ENCODE measurements at places on chromosomes 5 and 9.

GRCh38 chr9:103082494-103082893 lies 87.4 kb downstream of the CYLC2 start:
- DNase-seq, result no peak

GRCh38 chr9:133945314-133945975 lies 46.7 kb downstream of the VAV2 start:
- DNase-seq, result no peak

GRCh38 chr9:95923794-95924193 lies 48.3 kb downstream of the ERCC6L2 start:
- DNase-seq, result no peak

- DNase-seq, result no peak
These were observed 14.7 kb downstream of the MTMR12 start for GRCh38 chr5:32298059-32298415.

- DNase-seq, result no peak
These were observed 357.8 kb upstream of the CCNG1 start for GRCh38 chr5:163079618-163080017.

- DNase-seq, result no peak
These were observed 69.4 kb downstream of the PPIC start for GRCh38 chr5:122967085-122967484.

DNA sequence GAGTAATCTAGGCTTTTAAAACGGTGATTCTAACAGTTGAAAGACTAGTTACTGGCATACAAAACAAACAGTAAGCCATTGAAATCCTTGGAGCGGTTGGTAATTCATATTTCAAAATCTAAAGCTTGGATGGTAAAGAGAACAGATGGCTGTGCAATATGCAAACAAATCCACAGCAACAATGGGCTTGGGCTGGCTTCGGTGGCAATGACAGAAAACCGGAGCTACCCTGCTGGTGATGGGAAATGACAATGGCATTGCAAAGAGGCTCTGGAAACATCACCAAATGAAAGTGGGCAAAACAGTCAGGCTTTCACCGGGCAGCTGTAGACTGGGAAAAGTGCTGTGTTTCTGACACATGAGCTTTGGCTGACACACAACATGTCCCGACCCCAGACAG lies 42.2 kb downstream of the MED27 start:
- no peak for DNase-seq

DNA sequence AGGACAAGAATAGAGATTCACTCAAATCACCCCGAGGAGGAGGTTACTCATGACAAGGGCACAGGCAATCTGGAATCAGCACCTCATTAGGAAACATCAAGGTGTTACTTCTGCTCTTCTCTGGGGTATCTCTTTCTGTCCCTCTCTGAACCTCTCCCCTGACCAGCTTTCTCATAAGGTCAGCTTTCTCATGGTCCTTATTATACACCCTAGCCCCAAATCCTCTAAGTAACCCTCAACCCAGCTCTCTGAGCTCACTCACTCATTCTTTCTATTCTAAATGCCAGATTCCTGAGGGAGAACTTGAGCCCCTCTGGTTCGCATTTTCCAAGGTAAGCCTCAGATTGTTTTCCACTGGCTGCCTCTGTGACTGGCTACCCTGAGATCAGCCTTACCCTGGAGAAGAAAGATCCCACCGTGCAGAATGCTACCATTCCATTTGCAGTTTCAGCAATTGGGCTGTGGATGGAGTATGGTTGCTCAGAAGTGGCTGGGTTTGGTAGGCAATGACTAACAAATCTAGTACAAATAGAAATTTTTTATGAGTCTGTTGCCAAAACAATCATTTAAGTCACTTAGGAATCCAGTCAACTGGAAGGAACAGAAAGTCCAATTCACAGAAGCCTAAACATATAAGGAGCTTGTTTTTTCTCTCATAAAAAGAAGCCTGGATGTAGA lies 9.0 kb upstream of the TIMD4 start:
- no peak for DNase-seq

- DNase-seq, result no peak
These were observed 153.7 kb downstream of the NR2F1-AS1 start for GRCh38 chr5:93427316-93427715.

GRCh38 chr9:21096172-21096900 lies 18.6 kb upstream of the IFNB1 start:
- DNase-seq, result no peak

Data from activated CD4-positive, CD25-positive, alpha-beta regulatory T cell treated with anti-CD3 and anti-CD28 coated beads, Interleukin-2, amount 50 U/mL, for 16 hours (primary cell).